Esophagus squamous epithelium (tissue), 5 donors: ENCODE measurements at places on chromosomes 2 and 18.

- H3K36me3 ChIP-seq: no peaks in the 10 kb centered on the region
- DNase-seq: no peak
- H3K27ac ChIP-seq: peak overlapping the region; percentile 86
- H3K27me3 ChIP-seq: no peaks in the 10 kb centered on the region
These were observed 238.8 kb downstream of the IKZF2 start for GRCh38 chr2:212912445-212913103.

- H3K4me1 ChIP-seq: no peaks in the 10 kb centered on the region
- H3K36me3 ChIP-seq: no peaks in the 10 kb centered on the region
- no peak overlapping the region for H3K4me3 ChIP-seq
- no peak for DNase-seq
These were observed 171.5 kb downstream of the MTCL1 start for GRCh38 chr18:8876887-8877286.

DNA sequence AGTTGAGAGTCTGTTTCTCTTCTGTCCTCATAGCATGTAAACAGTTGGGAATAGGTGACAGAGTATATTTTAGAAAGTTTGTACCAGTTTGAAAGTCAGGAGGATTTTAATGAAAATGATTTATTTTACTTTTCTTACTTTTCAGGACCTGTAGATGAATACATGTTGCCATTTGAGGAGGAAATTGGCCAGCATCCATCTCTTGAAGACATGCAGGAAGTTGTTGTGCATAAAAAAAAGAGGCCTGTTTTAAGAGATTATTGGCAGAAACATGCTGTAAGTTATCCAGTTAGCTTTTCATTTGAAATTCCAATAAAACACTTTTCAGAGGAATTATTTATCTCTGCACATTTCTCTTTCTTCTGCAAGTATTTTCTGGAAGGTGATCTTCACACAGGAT is 81.1 kb downstream of the ACVR2A start:
- no peaks in the 10 kb centered on the region for H3K4me1 ChIP-seq
- no peaks in the 10 kb centered on the region for H3K36me3 ChIP-seq
- no peak overlapping the region for H3K27ac ChIP-seq
- DNase-seq: no peak

DNA sequence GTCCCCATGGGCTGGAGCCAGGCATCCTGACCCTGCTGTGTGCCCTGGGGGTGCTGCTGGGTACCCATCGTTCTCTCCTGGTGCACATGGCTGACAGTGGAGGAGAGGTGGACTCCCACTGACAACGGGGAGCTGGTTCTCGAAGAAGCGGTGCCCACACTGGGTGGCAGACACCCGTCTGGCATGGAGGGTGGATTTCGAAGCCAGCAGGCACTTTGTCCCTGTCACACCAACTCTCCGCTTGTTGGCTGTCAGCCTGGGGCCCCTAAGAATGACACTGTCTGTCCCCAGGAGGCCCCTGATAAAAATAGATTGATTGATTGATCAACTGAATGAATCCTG is 55.4 kb downstream of the RTP5 start:
- no peak overlapping the region for H3K27ac ChIP-seq
- DNase-seq: no peak
- no peaks in the 10 kb centered on the region for H3K27me3 ChIP-seq
- no peak overlapping the region for H3K4me3 ChIP-seq
- no peaks in the 10 kb centered on the region for H3K36me3 ChIP-seq

GRCh38 chr2:205878999-205879762 is 196.9 kb downstream of the NRP2 start:
- no peaks in the 10 kb centered on the region for H3K36me3 ChIP-seq
- DNase-seq: no peak
- H3K27ac ChIP-seq: no peak overlapping the region
- H3K4me1 ChIP-seq: no peaks in the 10 kb centered on the region
- no peak overlapping the region for H3K4me3 ChIP-seq
- H3K27me3 ChIP-seq: no peaks in the 10 kb centered on the region
